ENCODE measurements at places on chromosomes 12 and 14.

GRCh38 chr12:95474660-95474958 is 657 bp downstream of the METAP2 start:
- no peak for DNase-seq

GRCh38 chr12:43112101-43112920 is 439.7 kb downstream of the ADAMTS20 start:
- DNase-seq: no peak

GRCh38 chr12:107530701-107531100 is 154.9 kb upstream of the PWP1 start:
- DNase-seq: no peak

- DNase-seq: no peak
Measured at GRCh38 chr12:63961048-63961447, 116.5 kb downstream of the SRGAP1 start.

Measured in HCEC 1CT (cell line).